ENCODE measurements at places on chromosomes 4 and X.
A peak's percentile ranks its signal among the peaks of the same experiment; 100 is the strongest.

GRCh38 chr4:101515099-101515498, 167.8 kb upstream of the PPP3CA start:
- no peak for DNase-seq

- DNase-seq, result no peak
Measured at GRCh38 chrX:16096141-16096540, 27.2 kb upstream of the GRPR start.

DNA sequence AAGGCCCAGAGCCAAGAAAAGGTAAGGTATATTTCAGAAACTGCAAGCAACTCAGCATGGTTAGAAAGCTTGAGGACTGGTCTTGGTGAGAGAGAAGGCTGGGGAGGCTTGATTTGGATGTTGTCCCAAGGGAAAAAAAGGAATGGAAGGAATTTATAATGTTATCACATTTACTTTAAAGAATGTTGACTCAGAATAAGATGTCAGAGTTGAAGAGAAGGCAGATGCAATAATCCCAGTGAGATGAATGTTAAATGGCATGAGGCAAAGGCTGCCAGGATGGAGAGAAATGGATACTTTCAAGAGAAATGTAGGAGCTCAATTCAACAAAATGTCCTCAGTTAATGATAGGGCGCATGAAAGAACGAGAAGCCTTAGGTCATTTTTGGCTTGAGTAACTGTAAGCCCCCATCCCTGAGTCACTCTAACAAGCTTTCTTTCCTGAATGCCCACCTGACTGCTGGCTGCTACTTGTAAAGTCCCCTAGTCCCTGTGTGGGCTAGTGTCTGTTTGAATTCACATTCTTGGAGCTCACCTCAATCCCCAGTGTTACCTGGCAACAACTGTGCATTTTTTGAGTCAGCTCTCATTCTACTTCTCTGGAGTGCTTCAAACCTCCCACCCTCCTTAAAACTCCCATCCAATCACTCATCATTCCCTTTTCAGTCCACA, 103.0 kb upstream of the TAPT1 start:
- no peak for DNase-seq

DNA sequence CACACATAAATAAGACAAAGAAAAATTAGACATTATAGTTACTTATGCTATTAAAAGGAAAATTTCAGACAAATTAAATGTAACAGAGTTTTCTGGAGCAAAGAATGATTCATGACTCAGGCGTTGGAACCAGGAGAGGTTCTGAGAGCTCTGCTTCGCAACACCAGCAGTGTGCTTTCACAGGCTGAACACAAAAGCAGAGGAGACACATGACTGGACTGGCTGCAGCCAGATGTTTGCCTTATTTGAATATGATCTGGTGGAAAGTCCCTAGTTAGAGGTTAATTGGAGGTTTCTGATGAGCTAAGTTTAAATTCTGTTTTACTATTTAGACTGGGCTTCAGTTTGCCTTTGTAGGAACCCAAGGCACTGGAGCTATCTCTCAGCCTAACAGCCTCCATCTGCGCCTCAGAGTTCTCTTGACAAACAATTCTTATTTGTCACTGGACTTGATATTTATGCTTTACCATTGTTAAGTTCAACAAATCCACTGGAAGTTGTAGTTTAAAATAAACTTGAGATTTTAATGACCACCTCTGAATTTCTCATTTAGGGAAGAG, 16.2 kb downstream of the BOD1L1 start:
- DNase-seq, result no peak

- no peak for DNase-seq
Measured at GRCh38 chr4:38717604-38718003, 53.6 kb downstream of the KLF3 start.

GRCh38 chr4:2949782-2950125, 13.5 kb downstream of the NOP14 start:
- DNase-seq, result no peak

DNA sequence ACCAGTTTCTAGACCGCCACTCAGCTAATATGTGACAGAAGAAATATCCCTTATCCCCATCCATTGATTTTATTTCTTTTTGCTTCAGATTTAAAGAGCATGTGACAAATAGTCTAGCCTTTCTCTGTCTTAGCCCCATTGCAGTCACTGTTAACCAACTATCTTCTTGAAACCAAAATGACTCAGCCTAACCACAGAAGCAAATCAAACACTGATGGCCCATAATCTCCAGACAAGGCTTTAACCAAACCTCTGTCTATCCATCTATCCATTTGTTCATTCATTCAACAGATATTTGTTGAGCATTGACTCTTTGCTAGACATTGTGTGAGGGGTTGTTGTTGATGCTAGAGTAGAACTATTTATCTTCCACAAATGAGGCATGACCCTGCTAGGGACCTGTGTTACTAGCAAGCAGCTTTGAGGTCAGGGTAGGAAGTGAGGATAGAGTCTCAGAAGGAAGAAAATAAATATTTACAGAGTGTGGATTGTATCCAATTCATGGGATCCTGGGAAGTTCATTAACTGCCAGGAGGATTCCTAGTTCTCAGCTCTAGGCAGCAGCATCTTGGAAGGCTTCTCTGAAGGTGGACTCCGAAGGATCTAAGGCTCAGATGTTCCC, 22.5 kb downstream of the HNRNPH2 start:
- DNase-seq, result peak; percentile 11
